ENCODE measurements at places on chromosomes 12 and 14. TPM values are rescaled to one million over a fixed set of nuclear protein-coding genes. Genes with fewer than 3 reads are reported as not detected.

DNA sequence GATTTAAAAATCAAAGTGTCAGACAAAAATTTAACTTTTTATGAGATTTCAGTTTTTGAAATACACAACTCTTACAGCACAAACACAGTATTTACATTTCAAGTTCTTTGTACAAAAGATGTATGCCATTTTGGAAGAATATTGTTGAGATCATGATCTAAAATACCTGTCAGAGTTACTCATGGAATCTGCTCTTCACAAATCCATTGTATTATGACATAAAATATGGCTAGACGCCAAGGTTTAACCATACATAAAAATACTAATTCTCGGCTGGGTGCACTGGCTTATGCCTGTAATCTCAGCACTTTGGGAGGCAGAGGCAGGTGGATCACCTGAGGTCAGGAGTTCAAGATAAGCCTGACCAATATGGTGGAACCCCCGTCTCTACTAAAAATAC is 6.2 kb upstream of the SYCP3 start:
- no peak for DNase-seq

DNA sequence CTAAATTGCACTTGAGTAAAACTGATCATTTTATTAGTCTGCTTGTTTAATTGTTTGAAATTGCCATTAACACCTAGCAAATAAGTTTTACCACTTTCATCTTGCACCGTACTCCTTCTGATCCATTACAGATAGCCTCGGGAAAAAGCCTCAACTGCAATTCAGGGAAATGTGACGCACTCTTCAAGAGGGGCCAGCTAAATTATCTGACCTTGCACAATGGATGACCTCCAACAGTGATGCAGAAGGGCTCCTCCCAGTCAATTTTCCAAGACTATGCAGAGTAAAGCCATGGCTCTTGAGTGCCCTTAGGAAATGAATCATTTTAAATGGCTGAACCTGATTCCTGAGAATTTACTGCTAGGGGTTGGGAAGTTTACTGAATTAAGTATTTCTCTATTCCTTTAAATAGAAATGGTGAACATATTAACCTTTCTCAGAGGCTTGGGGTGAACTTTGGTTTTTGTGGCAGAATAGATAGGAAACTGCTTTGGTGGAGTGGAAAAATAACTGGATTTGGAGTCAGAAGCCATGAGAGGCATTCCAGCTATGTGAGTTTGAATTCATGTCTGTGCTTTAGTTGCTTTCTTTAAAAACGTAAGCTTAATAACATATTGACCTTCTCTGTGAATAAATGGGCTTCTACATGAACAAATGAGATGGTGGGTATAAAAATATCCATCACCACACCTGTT is 64.8 kb upstream of the OVCH1 start:
- DNase-seq = no peak

DNA sequence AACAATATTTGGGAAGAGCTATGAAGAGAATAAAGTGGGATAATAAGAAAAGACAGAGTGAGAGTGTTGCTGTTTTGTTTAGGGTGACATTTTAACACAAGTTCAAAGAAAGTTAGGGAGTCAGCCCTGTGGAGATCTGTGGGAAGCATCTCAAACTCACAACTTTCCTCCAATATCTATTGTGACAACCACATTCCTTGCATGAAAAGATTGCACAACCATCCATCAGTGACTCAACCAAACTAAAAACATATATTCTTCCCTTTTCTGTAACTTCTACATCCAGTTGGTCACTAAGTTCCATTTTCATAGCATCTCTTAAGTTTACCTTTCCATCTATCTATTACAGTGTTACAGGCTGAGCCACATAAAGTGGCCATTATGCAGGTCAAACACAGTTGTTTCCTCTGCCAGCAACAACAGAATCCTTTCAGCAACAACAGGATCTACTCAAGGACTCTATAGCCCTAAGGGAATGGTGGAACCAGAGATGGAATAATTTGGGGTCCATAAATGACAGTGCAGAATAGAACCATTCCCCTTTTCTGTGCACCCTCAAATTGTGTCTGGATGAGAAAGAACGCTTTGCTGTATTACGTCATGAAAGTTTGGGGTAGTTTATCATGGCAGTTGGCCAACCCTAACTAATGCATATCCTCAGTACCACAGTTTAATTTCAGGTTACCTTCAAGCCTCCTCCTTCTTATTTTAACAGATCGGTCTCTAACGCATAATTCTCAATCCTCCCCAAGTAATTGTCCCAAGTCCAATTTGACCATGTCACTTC is 118.8 kb downstream of the ST8SIA1 start:
- DNase-seq = no peak

GRCh38 chr12:132458441-132458840 is 31.5 kb upstream of the FBRSL1 start:
- DNase-seq = no peak

DNA sequence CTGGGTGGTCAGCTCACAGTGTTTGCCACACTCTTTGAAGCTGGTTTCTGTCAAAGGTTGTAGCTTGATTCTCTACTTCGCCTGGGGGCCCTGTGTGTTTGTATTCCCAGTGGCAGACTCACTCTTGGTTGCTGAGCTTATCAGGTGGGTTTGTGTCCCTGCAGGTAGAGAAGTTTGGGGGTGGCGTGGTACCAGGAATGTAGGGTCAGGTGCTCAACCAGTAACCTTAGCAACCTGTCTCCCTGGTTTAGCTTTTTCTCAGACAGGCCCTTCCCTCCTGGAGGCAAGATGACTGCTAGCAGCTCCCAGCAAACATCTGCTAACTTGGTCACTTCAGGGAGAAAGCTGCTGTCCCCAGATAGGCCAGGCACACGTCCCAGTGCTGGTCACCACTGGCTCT is 352.2 kb downstream of the AACS start:
- no peak for DNase-seq

- no peak for DNase-seq
Observed at GRCh38 chr14:71725922-71726579, 206.2 kb upstream of the RGS6 start.

- DNase-seq = no peak
Observed at GRCh38 chr12:42402821-42403411, 76.9 kb downstream of the PPHLN1 start.

DNA sequence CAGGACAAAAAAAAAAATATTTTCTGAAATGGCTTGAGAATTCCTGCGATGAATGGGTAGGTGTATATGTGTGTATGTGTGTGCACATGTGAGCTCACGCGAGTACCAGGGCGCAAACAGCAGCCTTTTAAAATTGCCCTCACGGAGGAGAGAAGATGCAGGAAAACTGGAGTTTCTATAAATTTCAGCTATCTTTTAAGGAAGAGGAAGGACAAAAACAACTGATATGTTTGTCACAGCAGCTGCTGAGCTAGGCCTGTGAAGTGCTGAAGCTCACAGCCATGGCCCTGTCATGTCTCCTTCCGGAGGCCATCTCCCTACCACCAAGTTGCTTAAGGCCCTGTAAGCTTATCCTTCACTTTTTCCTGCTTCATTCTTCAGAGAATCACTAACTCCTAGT is 40.8 kb downstream of the DUSP16 start:
- DNase-seq = no peak

Gene FOXG1
- 0.65 TPM for total RNA-seq

Gene MIPOL1
- total RNA-seq = 21.2 TPM

Gene REP15
- 1.2 TPM for total RNA-seq

Gene CINP
- total RNA-seq = 23.3 TPM
